ENCODE measurements at places on chromosomes 5 and 9.
A peak's percentile ranks its signal among the peaks of the same experiment; 100 is the strongest.

GRCh38 chr5:74200560-74200959 lies 440.0 kb downstream of the ENC1 start:
- DNase-seq, result no peak

DNA sequence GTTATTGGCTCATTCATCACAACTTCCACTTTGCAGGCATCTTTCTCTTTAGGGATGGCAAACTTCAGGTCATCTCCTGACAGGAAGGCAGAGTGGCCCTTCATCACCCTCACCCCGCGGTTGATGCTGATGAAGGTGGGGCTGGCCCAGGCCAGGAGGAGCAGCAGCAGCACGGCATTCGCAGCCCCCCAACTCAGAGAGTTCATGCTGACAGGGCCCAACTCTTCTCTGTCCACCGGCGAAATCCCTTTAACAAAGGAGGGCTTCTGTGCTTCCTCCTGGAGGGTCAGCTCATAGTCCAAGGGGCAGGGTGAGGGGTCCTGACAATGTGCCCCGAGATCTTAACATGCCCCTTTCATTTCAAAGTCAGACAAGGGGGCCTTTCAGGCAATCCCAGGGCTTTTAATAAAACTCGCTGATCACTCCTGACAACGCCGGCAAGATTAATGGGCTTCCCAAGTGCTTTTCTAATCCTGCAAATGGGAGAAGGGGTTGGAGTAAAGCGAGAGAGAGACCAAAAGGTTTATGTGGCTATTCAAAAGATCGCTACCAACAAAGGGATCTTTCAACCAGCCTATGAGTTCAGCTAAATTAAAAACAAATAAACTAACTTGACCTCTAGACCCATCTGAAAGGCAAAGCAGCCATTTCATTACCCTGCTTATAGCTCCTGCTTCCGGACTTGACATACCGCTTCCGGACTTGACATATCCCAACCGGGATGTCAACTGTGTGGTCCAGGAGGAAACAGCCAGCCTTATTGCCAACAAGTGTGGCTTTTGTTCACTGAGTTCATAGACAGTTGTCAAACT lies 41.2 kb downstream of the FREM1 start:
- DNase-seq, result no peak

- DNase-seq, result peak; percentile 36
Observed at GRCh38 chr5:123937230-123937629, 425.3 kb downstream of the CSNK1G3 start.

GRCh38 chr5:67010684-67011409 lies 185.8 kb downstream of the CD180 start:
- DNase-seq, result no peak

All from suppressor macrophage treated with lipopolysaccharide for 4 hours (primary cell).